T-cell (primary cell): ENCODE measurements at places on chromosomes 11 and 22. TPM values are rescaled to one million over a fixed set of nuclear protein-coding genes. Genes with fewer than 3 reads are reported as not detected.

DNA sequence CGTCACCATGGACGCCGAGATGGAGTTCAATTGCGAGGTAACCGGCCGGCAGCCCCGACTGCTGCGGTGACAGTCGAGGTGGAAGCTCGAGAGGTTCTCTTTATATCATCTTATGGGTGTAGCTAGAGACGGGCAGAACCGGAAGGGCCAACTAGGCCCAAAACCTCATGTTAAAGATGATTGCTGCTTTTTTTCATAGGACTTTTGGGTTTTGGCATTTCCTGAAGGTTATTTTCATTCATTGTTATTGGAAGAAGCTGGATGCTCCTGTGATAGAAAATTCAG is 585 bp downstream of the NF2 start:
- peak overlapping the region; percentile 92 for H3K4me3 ChIP-seq
- no peaks in the 10 kb centered on the region for H3K27me3 ChIP-seq
- DNase-seq = no peak
- peak overlapping the region; percentile 68 for H3K27ac ChIP-seq
- H3K4me1 ChIP-seq = peaks cover 34% of the 10 kb centered on the region

DNA sequence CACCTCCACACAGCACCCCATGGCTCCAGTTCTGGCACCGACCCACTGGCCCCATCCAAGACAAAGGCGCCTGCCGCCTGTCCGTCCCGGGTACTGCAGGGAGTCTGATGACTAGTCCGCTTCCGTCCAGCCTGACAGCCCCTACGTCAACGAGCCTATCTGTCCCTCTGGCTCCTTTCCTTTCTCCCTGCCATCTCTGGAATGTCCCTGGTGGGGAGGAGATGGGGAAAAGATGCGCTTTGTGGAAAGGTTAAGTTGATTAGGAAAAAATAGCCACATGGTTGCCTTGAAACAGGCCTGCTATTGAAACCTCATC is 10.4 kb downstream of the PDGFB start:
- H3K36me3 ChIP-seq = no peaks in the 10 kb centered on the region
- no peak overlapping the region for H3K27ac ChIP-seq
- H3K4me3 ChIP-seq = no peak overlapping the region
- peaks cover 16% of the 10 kb centered on the region for H3K4me1 ChIP-seq

GRCh38 chr11:61254403-61255025 is 13.5 kb downstream of the PGA5 start:
- H3K27ac ChIP-seq = no peak overlapping the region
- H3K36me3 ChIP-seq = no peaks in the 10 kb centered on the region
- H3K4me1 ChIP-seq = no peaks in the 10 kb centered on the region
- H3K4me3 ChIP-seq = no peak overlapping the region
- no peaks in the 10 kb centered on the region for H3K27me3 ChIP-seq

DNA sequence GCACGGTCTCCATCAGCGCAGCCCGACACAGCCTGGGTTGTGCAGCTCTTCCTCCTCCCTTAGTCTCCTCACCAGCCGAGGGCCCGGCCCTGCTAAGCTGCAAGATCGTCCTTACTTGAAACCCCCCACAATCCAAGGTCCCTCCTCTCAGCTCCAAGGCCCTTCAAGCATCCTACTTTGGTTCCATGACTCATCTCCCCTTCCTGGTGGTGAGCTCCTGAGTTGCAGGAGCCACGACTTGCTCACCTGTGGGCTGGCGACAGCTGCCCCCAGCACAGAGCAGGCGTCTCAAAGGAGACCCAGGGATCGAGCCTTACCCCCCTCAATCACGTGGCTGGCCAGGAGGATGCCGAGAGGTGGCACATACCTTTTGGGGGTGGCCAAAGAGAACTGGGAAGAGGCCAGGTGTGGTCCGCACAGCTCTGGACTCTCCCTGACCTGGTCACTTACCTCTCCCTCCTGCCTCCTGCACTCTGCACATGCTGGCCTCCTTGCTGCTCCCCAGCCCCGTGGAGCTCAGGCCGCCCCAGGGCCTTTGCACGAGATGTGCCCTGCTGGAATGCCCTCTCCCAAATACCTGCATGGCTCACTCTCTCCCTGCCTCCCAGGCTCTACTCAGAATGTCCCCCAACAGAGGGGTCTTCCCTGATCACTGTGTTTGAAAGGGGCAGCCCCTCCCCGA is 35.2 kb upstream of the FADD start:
- peaks cover 38% of the 10 kb centered on the region for H3K27me3 ChIP-seq
- no peaks in the 10 kb centered on the region for H3K36me3 ChIP-seq
- H3K27ac ChIP-seq = no peak overlapping the region
- no peak overlapping the region for H3K4me3 ChIP-seq

- H3K36me3 ChIP-seq = no peaks in the 10 kb centered on the region
- DNase-seq = no peak
- H3K4me3 ChIP-seq = no peak overlapping the region
These were observed 2.7 kb upstream of the LDHAL6A start for GRCh38 chr11:18452927-18453326.

DNA sequence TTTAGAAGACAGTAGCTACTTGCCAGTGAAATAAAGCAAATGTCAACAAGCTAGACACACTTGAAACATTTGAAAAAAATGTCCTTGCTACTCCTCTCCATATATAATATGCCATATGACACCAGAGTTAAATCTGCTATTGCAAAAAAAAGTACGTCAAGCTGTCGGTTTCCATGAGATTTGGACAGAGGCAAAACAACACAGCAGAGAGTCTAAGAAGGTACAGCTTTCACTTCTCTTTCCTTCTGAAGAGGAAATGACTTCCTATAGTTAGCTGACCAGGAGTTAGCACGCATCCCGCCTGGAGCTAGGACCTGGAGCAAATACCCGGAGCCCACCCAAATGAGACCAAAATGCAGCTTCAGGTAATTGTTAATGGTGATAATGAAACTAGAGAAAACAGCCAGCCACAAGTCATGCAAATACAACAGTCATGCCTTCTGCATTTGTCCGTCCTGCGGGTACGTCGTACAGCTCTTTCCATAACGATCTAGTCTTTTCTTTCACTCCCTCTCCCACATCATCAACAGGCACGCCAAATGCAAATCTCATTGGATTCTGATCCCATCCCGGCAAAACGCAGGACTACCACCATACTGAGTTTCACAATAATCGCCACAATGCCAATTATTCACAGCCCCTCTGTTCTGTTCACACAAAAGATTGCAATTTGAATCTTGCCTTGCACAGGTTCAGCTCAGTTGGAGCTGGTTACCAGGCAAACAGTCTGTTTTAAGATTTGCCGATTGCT is 395.0 kb upstream of the CCDC90B start:
- H3K4me1 ChIP-seq = no peaks in the 10 kb centered on the region
- H3K27ac ChIP-seq = no peak overlapping the region
- H3K27me3 ChIP-seq = no peaks in the 10 kb centered on the region
- H3K36me3 ChIP-seq = no peaks in the 10 kb centered on the region
- DNase-seq = no peak

- no peaks in the 10 kb centered on the region for H3K36me3 ChIP-seq
- no peaks in the 10 kb centered on the region for H3K27me3 ChIP-seq
- H3K27ac ChIP-seq = no peak overlapping the region
- no peak for DNase-seq
These were observed 139.6 kb upstream of the E2F8 start for GRCh38 chr11:19380375-19380774.

- H3K27me3 ChIP-seq = no peaks in the 10 kb centered on the region
- H3K36me3 ChIP-seq = no peaks in the 10 kb centered on the region
- no peak overlapping the region for H3K27ac ChIP-seq
- peaks cover 47% of the 10 kb centered on the region for H3K4me1 ChIP-seq
- no peak overlapping the region for H3K4me3 ChIP-seq
These were observed 1.5 kb downstream of the TMEM121B start for GRCh38 chr22:17119481-17120202.

DNA sequence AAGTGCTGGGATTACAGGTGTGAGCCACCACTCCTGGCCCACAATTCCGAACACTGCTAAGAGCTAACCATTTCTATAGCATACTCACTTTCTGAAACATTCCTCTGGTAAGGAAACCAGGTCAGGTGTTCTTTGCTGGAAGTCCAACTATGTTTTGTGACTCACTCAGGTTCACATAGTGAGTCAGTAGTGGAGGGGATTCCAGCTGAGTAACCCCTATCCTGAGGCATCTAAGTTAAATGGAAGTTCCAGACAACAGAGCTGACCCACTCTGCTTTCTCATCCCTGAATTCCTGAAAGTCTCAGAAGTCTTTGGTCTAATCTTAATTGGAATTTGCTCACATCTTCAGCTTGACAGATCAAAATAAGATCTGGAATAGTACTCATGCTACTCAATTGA is 3.0 kb upstream of the CHRNA10 start:
- peaks cover 91% of the 10 kb centered on the region for H3K36me3 ChIP-seq
- no peaks in the 10 kb centered on the region for H3K27me3 ChIP-seq
- no peak overlapping the region for H3K27ac ChIP-seq
- H3K4me3 ChIP-seq = no peak overlapping the region
- DNase-seq = no peak
- H3K4me1 ChIP-seq = no peaks in the 10 kb centered on the region

Gene PLEKHB1
- total RNA-seq = 54.0 TPM

Gene ANO5
- not detected for total RNA-seq

Gene TRAF6
- total RNA-seq = 23.8 TPM

Gene PIWIL4
- total RNA-seq = 1.4 TPM

Gene KCNJ4
- total RNA-seq = not detected

Gene MISFA
- total RNA-seq = not detected

Gene RFPL1
- total RNA-seq = not detected

Gene MS4A3
- 0.44 TPM for total RNA-seq
